WERI-Rb-1 (cell line): ENCODE measurements at places on chromosomes 1 and 21.

DNA sequence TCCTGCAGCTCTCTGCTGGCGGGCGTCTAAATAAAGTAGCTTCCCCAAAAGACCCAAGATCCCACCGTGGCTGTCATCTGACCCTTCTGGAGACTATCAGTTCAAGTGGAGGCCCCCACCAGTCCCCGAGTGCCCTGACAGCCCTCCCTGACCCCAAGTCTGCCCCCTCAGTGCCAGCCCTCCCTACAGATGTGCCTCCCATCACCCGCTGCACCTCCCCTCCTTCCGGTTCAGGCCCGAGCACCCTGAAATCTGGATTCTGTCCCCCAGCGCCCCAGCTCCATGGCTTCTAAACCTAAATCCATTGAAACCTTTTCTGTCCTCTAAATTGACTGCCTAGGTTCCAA is 595 bp downstream of the IL10RB start:
- DNase-seq, result no peak

DNA sequence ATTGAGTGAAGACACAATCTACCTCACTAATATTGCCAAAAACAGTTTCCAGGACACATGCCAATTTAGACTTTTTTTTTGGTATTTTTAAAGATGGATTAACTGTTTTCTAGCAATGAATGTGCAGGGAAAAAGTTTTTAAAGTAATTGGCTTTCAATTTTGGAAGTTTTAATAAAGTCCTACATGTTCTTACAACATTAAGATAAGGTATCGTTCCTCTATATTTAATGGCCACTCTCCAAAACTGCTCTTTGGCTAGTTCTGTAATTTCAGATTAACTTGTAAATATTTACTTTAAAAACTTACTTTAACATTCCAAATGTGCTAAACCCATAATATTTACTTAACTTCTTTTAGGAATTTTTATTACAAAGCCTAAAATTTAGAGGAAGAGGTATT is 1332.2 kb upstream of the PRMT6 start:
- no peak for DNase-seq

- no peak for DNase-seq
Measured at GRCh38 chr1:64975740-64976139, 9.4 kb upstream of the JAK1 start.

- DNase-seq, result no peak
Measured at GRCh38 chr1:100265562-100265930, 470 bp upstream of the RTCA start.

DNA sequence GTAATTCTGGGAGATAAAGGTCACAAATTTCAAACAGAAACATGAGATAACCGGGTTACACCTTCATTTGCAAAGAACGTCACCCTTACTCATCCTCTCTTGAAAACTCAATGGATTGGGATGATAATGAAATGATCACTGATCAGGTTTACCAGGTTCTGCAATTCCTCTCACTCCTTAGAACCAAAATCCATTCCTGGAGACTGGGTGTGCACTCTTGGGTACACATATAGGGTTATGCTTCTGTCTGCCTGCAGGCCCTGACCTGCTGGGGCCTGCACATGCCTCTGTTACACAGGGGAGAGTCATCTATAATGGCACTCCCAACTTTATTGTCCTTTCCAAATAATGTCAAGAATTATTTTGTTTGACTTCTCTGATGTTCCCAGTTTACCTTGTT is 8.3 kb downstream of the SUSD4 start:
- no peak for DNase-seq

DNA sequence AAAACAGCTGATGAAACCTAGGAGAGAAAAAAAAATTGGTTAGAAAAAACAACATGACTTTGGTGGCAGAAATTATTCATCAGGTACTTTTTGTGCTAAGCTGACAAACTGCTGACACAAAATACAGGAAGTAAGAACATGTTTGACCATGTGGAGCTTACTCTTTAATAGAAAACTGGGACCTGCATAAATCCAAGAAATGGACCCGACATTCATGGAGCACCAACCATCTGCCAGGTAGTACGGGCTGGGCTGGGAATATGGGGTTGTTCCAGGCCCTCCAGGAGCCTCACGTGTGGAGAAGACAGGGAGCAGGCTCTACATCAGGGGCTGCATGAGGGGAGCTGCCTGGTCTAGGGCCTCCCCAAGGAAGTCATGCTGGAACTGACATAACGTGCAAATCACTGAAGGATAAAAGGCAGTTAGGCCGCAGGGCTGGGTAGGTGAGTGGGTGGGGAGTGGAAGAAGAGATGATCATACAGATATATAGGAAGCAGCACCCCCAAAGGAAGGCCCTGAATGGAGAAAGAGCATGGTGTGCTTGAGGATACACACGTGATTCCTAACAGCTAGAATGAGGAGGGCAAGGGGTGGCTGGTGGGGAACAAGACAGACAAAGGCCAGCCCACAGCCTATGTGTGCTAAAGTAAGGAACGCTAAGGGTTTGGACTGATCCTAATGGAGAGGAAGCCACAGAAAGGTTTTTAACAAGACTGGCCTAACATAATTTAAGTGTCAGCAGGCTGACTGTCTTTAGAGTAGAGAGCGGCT is 26.1 kb downstream of the CD58 start:
- DNase-seq, result no peak

GRCh38 chr1:31460027-31460426 is 47.0 kb downstream of the SERINC2 start:
- DNase-seq, result peak; percentile 25

DNA sequence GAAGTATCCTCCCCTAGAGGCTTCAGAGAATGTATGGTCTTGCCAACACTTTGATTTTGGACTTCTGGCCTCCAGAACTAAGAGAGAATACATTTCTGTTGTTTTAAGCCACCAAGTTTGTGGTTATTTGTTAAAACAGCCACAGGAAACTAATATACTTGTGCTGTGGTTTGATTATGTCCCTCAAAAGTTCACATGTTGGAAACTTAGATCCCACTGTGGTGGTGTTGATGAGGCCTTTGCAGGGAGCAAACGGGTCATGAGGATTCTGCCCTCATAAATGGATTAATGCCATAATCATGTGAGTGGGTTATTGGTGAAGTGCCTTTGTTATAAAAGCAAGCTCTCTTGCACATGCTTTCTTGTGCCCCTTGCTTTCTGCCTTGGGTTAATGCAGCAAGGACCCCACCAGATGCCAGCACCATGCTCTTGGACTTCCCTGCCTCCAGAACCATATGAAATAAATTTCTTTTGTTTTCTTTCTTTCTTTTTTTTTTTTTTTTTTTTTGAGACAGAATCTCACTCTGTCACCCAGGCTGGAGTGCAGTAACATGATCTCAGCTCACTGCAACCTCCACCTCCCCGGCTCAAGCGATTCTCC is 157.3 kb downstream of the CLIC6 start:
- DNase-seq, result no peak

GRCh38 chr1:240508201-240508600 is 103.8 kb downstream of the GREM2 start:
- DNase-seq, result no peak

DNA sequence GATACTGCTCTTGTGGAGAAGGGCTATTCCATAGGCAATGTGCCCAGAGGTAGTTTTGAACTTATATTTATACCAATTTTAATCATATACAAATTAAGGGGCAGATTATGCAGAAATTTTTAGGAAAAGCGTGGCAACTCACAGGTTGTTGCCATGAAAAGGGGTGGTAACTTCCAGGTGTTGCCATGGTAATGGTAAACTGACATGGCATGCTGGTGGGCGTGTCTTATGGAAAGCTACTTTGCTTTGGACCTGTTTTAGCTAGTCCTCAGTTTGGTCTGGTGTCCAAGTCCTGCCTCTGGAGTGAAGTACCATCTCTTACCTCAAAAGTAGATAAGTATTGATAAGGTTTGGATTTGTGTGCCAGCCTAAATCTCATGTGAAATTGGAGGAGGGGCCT is 7.9 kb upstream of the IL23R start:
- DNase-seq, result no peak

DNA sequence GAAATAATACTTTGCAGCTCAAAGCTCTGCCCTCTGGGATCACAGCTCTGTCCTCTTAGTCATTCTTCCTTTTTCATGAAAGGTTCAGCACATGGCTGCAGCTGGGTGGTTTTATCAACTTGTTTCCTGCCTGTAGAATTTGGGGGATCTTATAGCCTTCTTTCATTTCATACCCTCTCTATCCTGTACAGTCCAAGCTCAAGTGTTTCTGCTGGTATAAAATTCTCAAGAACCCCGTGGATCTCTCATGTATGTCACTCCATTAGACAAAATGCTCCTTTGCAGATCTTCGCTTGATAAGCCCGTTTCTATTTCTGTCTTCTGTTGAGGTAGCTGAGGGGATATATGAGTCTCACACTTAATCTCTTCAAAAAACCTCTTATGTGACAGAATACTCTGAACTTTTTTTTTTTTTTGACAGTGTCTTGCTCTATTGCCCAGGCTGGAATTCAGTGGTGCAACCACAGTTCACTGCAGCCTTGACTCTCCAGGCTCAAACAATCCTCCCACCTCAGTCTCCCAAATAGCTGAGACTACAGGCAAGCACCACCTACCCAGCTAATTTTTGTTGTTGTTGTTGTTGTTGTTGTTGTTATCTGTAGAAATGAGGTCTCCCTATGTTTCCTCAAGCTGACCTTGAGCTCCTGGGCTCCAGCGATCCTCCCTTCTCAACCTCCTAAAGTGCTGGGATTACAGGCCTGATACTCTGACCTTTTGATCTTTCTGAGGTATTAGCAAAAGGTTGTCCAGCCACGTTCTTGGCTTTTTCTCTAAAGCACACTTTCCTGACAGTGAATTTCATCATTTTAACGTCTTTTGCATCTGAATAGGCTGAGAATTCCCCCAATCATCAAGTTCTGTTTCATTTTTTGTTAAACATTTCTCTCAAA is 24.6 kb upstream of the COL9A2 start:
- no peak for DNase-seq

GRCh38 chr1:107019166-107019565 is 37.3 kb upstream of the PRMT6 start:
- DNase-seq, result no peak

DNA sequence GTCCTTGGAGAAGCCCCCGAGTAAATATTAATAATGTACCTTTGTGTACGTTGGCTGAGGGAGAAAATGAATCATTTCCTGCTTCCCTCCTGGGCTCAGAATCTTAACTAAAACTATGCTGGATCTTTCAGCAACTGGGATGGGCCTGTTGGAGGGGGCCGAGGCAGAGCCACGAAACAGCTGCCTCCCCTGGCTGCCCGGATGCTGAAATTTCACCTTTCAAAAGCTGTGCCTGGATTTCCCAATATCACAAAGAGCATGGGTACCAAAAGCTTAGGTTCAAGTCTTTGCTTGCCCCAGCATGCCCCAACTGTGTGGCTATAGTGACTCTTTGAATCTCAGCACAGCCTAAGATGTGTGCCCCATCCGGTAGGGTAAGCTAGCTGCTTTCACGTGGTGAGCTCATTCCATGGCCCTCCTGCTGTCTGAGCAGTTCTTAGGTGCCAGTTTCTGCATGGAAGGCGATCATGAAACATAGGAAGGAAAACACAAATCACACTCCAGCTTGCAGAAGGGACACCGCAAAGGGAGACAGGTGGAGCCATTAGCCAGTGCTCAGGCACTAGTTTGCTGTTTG is 473.5 kb downstream of the PTPRU start:
- DNase-seq, result no peak

DNA sequence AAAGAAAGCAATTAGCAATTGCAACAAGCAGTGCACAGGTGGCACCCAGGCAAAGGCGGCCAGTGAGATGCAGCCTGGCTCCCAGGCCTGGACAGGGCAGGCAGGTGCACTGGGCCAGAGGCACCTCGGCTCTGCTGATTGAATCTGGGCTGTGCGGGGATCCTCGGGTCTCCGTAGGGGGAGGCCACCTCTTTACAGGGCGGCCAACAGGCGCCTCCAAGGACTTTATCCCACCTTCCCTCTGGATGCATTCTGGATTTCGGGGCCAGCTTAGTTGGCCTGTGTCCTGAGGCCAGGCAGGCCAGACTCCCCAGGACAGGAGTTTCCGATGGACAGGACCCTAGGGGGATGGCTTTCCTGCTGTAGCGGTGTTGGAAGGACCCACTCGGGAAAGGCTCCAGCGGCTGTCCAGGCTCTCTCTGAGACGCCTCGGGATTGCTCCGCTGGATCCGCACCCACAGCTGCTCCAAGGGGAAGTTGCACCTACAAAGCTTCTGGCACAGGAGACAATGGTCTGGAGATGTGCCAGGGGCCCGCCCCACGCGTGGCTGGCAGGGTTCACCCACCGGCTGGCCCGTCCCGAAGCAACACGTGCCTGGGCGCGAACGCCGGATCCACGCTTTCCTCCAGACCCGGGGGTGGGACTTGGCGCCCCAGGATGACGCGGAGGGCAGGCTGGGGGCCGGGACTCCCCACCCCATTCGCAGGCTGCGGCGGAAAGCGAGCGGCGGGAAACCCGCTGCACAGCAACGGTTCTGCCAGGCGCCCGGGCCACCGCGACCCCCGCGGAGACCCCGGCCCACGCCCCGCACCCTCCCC is 810 bp downstream of the SLC19A1 start:
- peak; percentile 76 for DNase-seq

DNA sequence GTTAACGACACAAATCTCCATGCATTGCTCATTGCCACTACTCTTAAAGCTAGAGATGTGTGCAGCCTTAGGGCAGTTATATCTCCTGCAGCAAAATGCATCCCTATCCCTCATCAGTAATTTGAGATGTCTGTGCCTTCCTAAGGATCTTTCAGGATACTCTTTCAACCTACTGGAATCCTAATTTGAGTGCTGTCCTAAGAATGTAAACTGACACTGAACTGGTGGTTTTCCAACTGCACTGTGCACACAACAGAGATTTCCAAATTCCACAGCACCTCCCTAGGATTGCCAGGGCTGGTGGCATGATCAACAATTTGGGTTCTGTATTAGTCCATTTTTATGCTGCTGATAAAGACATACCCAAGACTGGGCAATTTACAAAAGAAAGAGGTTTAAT is 193.9 kb downstream of the LTN1 start:
- no peak for DNase-seq

DNA sequence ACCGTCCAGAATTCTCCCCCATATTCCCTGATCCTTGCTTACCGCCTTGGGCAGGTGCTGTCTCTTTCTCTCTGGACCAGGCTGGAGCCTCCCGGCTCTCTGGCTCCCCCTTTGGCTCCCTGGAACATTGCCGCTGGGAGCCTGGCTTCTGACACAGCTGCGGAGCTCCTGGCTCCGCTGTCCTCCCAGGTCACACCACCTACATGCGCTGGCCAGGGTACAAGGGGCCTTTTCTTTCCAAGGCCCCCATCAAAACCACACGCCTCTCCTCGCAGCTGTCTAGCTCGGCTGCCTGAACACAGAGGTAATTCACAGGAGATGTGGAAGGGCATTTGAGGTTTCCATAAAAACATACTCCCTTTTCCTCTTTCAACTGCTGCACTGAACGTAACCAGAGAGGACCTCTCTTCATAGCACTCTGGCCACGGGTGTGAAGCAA is 7.5 kb upstream of the ZNF648 start:
- peak; percentile 32 for DNase-seq

- no peak for DNase-seq
Measured at GRCh38 chr1:247456914-247457639, 827 bp downstream of the OR2B11 start.

- no peak for DNase-seq
Measured at GRCh38 chr1:98398649-98399048, 262.9 kb upstream of the SNX7 start.
